AG09319 (cell line): ENCODE measurements at places on chromosomes 3 and 15.

DNA sequence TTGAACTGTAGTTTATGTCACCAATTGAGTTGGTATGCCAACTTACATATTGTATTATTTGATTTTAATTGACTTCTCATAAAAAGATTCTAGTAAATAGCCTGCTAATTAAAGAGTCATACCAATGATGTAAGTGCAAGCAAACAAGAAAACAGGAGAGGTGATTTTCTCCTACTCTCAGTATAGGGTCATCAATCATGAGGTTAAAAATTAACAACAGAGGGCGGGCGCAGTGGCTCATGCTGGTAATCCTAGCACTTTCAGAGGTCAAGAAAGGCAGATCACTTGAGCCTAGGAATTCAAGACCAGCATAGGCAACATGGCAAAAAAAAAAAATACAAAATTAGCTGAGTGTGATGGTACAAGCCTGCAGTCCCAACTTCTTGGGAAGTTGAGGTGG, 108.7 kb downstream of the MYO9A start:
- no peak for DNase-seq

DNA sequence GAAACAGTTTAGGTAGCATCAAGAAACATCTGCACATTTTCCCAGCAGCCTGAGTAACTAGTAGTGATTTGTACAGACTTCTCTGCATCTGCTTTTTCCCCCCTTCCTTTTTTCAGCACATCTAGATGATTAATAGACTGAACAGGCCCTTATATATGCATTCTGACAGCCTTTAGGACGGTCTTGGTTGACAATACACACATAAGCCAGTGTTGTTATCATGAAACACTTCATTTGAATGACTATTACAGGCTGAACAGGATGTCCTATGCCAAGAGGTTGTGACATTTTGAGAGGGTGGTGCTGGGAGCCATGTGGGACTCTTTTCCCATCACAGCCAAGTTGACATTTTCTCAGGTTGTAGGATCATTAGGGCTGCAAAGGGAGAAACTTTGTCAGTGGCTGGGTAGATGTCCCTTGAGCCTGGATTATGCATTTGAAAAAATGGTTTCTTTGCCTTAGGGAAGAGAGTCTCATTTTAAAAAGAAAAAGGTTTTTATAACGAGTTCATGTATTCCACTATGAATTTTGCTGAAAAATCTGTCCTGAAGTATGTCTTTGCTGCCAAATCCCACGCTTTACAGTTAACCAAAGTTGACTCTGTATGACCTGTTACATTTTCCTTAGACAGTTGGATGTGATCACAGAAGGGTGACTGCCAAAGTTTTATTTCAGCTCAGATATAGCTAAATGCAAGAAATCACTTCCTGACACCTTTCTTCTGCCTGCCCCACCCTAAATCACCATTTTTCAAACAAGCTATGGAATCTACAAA, 73.7 kb downstream of the FILIP1L start:
- no peak for DNase-seq

GRCh38 chr3:133887803-133888703, 7.6 kb downstream of the RAB6B start:
- DNase-seq = no peak

DNA sequence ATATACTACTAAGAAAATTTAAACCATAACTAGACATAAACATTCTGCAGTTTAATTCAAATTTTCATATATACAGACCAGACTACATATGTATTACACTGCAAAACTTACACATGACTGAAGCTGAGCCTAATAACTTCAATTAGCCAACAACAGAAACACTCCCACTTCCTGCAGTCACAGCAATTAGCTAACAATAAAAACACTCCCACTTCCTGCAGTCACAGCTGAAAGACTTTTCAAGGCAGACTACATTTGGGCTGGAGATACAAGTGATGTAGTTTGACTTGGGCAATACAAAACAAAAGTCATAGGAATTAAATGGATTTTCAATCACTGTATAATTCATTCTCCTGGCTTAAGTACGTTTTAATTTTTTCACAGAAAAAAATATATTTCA, 10.3 kb downstream of the TM2D3 start:
- peak; percentile 22 for DNase-seq

DNA sequence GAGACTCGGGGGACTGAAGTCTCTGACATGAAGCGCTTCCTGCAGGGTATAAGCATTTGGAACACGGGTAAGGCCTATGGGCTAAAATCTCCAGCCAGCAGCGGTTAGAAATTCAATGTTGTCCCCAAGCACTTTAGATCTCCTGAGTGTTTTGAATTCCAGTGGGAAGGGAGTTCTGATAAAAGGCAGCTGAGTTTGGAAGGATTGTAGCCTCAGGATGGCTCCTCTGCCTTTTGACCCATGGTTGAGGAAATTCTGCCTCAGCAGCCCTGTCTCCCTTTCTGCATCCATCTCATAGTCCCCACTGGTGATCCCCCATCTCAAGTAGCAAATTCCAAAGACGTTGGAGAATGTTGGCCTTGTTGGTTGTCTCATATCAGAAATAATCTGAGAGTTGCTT, 24.2 kb upstream of the HACD2 start:
- DNase-seq = no peak

DNA sequence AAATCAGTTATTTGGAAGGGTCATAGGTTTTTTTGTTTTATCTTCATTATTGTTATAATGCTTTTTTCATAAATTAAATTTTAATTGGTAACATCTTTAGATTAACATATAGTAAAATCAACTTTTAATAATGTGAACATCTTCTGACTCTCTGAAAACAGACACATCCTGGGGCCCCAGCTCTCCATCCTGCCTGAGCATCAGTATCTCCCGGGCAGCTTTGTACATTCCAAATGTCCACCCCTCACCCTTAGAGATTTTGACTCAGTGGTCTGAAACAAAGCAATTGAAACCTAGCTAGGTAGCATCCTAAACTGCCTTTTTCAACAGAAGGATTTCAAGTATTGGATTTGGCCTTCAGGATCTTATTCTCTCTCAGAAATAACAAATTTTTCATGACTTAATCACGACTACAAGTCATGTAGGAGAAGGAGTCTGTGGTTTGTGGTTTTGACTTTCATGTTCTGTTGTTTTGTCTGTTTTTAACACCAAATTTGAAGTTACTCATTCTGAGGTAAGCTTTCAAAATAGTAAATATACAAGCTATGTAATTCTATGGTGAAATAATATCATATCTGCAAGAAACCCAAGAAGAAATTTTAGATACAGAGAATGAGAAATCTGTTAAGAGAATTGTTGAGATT, 147.3 kb upstream of the UBE2E2 start:
- no peak for DNase-seq

GRCh38 chr15:39445931-39446330, 134.9 kb upstream of the THBS1 start:
- no peak for DNase-seq

- no peak for DNase-seq
Measured at GRCh38 chr15:70955151-70955550, 62.5 kb downstream of the LRRC49 start.

GRCh38 chr3:111882194-111882593, 23.1 kb downstream of the PHLDB2 start:
- no peak for DNase-seq

- DNase-seq = no peak
Measured at GRCh38 chr15:72161361-72162132, 36.0 kb downstream of the GRAMD2A start.

DNA sequence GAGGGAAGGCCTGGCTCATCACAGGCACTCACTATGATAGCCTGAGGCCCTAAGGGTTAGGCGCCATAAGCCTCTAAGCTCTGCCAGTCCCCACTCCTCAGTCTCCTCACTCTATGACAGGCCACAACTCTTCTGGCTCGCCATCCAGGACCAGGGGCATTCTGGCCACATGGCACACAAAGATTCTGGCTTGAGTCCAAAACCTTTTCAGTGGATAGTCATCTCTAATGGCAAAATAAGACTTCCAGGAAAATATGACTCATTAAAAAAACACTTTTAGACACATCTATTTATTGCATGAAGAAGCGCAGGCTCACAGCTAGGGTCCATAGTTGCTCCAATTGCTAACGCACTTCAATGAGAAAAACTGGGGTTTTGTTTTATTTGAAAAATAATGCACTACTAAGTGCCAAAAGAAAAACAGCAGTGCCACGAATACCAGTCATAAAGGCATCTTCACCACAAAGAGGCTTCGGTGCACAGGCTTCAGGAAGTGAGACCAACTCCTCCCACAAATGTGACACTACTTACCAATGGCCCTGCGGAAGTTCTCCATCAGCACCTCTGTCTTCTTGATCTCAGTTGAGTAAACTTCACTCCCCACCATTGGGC, 11.1 kb downstream of the RUVBL1 start:
- DNase-seq = peak; percentile 30

GRCh38 chr3:69180869-69181591, 58.6 kb upstream of the LMOD3 start:
- DNase-seq = no peak

DNA sequence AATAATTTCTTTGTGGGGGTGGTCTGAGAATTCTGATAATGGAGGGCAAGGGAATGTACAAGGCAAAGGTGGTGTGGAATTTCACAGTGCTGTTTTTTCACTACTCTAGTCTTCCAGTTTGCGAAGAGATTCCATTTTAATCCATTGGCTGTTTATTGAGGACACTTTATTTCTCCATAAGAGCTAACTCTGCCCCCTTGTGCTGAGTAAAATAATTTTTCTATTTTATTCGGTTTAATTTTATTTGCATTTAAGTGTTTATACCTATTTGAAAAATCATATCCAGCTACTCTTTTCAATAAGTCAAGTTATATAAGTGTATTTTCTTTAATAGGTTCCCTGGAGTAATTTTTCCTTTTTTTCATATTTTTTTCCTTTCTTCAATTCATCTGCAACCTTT, 840.1 kb downstream of the TUSC7 start:
- no peak for DNase-seq

DNA sequence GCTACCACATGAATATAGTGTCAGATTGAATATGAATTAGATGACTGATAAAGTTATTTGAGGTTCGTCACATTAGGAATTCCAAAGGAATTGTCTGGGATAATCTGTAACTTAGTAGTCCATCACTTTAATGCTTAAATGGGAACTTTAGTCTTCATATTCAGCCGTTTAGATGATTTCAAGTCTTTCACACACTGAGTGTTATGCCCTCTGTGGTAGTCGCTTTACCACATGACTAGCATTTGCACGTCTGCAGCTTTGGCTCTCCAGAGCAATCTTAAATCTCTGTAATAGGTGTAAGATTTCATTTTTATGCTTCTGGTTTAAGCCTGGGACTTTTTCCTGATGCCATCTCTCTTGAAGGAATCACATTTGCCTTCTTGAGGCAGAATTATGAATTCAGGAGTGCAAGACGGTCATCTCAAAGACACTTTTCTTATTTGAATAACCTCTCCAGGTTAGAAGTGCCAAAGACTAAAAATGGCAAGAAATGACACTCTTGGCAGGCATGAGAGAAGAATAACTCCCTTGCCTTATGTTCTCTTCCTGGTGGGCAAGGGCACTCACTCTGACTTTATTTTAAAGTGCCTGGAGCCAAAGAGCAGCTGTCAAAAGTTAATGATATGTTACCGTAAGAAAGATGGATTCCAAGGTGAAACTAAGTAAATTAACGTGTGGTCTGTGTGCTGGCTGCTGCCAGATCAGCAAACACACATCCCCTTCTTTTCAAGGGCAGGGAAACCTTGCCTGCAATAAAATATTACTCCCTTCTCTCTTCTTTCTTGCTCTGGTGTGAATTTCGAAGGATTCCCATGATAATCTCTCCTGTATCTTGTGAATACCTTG, 153.3 kb downstream of the B3GALNT1 start:
- DNase-seq = no peak

GRCh38 chr3:73719413-73719851, 94.7 kb upstream of the PDZRN3 start:
- peak; percentile 49 for DNase-seq

DNA sequence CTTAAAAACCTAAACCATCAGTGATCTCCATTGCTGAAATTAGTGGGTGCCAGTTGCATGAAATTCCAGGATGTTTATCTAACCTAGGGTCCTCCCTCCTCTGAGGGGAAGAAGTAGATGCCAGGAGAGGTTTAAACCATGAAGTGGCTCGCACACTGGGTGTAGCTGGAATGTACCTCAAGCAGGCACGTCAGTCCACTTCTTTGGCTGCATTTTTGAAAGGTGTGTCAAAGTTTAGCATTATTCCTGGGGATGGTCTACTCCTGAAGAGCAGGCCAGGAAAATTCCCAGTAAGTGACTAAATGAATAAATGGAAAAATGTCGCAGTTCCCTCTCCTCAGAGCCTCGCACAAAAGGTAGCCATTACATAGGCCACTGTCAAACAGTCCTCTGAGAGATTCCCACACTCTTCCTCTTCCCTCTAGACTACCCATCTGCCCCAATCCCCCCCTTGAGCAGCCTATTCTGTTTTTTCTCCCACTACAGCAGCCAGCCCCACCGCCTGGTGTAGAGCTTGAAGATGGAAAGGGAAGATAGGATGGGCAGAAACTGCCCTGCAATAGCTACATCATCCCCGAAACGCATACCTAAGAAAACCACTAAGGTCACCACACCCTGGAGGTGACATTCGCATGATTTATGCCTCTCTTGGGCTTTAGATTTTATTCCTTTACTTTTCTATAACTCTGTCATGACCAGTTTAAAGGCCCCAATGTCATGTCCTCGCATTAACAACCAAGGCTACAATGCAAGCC, 655 bp upstream of the TMOD3 start:
- DNase-seq = no peak

- DNase-seq = no peak
Measured at GRCh38 chr3:154972951-154973350, 107.2 kb upstream of the MME start.

GRCh38 chr15:70902107-70902506, 9.5 kb downstream of the LRRC49 start:
- DNase-seq = peak; percentile 56

DNA sequence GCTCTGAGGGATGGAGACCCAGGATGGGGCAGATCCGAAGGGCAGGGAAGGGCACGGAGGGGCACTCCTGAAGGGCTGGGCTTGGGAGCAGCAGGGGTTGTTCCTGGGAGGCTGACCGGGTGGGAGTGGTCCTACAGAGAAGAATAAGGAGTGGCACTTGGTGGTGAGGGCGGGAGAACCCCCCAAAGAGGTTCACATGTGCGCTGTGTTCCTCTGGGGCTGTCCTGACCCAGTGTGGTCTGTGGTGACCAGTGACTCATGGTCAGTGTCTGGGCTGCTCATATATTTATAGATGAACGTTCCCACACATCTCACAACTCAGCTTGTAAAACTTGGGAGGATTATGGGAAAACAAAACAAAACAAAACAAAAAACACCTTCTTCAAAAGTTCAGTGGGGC, 10.0 kb downstream of the TRPM1 start:
- no peak for DNase-seq

GRCh38 chr3:187318819-187319616, 27.5 kb upstream of the MASP1 start:
- DNase-seq = peak; percentile 55

- DNase-seq = no peak
Measured at GRCh38 chr3:6965881-6966280, 105.0 kb downstream of the GRM7 start.

DNA sequence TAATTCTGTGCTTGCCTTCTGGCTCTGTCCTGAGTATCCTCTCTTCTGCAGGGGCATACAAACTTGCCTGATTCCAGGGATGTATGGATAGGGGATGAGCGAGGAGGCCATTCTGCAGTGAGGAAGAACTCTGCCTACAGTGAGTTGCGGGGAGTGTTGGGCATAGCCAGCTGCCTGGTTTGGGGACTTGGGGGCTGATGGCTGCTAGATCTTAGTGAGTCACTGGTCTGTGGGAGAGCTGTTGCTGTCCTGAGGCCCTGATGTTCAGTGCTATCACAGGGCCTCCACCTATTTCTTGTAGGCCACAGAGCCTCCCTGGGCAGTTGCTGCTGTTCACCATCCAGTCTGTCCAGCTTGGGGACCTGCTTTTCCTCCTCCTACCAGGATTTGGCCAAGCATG, 20.3 kb downstream of the CDAN1 start:
- DNase-seq = no peak
